Fibroblast of skin of right quadriceps (primary cell): ENCODE measurements at places on chromosomes 5 and 9.

- no peak for DNase-seq
Observed at GRCh38 chr9:111375817-111376564, 46.0 kb upstream of the OR2K2 start.

- no peak for DNase-seq
Observed at GRCh38 chr9:123450996-123451395, 95.0 kb downstream of the CRB2 start.

DNA sequence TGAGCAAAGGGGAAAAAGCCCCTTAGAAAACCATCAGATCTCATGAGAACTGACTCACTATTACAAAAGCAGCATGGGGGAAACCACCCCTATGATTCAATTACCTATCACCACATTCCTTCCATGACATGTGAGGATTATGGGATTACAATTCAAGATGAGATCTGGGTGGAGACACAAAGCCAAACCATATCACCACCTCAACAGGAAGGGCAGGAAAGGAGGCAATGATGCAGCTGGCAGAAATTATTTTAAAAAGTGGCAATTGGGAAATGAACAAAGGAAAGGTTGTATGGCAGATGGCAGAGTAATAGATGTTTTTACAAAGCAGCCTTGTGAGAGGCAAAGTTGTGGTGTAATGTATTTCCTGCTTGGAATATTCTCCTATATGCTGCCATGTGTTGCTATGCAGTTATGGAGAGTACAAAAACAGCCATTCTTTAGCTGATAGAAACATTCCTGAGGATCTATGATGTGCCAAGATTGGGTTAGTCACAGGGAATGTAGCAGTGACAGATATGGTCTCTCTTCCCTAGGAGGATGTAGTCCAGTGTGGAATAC, 138.8 kb downstream of the SMC2 start:
- DNase-seq: peak; percentile 74

DNA sequence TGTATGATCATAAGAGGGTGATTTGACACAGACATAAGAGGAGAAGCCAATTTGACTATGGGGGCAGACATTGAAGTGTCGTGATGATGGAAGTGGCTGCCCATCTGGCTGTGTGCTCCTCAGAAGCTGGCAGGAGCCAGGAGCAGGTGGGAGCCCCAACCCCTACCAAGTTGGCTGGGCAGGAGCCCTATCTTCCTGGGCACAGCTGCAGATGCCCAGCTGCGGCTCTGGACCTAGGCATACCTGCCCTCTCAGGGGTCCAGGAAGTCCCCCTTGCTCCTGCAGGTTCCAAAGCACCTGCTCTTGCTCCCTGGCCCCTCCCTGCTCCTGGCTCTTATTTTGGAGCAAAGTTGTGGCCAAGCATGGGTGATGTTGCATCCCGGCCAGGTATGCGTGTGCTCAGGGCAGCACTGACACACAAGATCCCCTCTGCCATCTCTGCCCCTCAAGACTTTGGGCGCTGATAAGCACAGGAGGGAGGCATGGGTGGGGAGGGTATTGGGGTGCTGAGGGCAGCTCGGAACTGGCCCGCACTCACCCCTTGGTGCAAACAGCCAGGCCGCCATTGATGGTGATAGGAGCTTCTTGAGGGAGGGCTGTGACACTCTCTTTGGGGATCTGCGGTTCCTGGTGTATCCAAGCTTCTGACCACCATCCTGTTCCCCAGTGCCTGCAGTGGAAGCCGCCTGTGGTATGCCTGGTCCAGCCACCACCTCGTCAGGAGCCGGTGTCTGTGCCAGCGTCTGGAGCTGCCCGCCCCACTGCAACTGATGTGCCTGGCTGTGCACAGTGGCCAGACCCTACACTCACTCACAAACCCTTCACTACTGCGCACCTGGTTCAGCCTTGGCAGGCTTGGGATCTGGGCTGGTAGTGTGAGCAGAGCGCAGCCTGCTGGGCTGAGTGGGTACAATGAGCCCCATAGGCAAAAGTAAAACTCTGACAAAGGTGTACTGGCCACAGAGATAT, 230.9 kb downstream of the CDH9 start:
- no peak for DNase-seq

DNA sequence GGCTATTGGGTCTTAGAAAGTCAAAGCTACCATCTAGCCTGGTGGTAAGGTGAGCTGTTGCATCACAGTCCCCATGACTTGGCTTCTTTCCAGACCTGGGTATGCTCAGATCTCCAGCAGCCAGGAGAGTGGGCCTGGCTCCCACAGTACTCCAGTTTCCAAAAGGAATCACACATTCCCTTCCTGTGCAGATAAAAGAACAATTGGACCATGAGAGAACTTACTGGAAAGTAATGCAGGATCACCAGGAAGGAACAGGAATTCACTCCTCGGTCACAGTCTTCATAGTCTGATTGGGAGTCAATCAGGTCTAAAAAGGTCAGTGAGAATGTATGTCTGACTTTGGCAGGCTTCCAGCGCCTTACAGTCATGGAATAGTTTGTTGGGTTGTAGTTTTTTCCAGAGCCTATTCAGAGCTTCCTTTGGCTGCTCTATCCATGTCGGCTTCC, 47.8 kb upstream of the CD180 start:
- peak; percentile 26 for DNase-seq

DNA sequence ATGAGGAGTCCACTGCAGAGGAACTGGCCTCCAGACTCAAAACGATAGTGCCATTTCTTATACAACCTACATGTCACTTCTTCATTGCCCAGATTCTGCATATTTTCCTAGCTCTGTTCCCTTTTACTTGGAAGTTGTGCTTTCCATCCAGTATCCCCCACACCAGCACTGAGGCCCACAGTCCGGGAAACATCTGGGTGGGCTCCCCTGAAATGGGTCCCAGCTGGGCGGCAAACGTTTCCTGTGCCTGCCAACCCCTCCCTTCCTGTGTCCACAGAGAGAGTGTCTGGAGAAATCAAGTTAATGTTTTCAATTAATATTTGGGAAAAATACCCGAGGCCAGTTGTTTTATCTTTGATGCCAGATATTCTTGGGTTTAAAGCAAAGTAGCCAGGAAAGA, 111.8 kb downstream of the COL23A1 start:
- DNase-seq: no peak

GRCh38 chr5:80193401-80193800, 62.4 kb downstream of the SERINC5 start:
- DNase-seq: no peak

DNA sequence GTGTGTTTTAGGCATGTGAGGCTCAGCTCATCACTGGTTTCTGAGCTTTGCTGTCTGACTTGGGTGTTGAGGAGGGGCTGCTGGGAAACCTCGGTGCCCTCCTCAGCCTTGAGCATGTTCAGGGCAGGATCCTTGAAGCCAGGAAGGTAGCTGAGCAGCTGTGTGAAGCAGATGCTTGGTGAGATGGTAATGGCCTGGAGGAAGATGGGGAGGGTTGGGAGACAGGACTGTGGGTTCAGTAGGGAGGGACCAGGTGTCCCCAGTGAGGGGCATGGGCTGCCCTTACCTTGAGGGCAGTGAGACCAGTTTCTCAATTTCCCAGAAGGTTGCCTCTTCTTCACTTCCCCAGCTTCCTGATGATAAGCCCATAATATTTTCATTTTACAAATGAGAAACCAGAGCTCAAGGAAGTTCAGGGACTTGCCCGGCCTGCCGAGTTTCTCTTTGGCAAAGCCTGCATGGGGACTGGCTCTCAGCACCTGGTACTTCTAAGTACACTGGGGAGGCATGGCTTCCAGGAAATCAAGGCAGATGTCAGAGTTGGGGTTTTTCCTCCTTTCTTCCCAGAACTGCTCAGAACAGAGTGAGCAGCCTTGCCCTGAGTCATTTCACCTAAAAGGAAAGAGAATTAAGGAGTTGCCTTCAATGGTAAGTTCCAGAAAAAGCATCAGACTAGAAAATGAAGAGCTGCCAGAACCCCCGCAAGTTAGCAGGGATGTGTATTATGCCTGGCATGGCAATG, 225.7 kb downstream of the MAST4 start:
- DNase-seq: no peak

DNA sequence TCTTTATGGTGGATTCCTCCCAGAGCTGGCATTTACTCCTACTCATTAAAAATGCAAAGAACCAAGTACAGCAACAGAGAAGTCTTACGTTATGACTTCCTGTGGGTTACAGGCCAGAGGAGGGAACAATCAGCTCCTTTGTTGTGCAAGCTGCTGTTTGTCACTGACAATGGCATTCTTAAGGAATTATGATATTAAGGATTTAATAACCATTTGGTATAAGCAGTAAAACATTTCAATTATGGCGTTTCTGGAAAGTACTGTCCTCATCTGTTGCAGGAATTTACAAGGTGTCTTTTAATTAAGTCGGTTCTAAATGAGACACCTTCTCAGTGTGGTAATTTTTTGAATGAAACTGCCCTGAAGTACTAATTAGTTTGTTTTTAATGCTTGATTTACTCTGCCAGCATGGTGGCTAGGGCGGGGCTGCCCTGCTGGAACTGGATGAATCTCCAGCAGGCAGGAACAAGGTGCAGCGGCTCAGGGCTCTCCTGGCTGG, 49.1 kb upstream of the VDAC1 start:
- no peak for DNase-seq

- no peak for DNase-seq
Observed at GRCh38 chr9:2567922-2568321, 53.7 kb upstream of the VLDLR start.

DNA sequence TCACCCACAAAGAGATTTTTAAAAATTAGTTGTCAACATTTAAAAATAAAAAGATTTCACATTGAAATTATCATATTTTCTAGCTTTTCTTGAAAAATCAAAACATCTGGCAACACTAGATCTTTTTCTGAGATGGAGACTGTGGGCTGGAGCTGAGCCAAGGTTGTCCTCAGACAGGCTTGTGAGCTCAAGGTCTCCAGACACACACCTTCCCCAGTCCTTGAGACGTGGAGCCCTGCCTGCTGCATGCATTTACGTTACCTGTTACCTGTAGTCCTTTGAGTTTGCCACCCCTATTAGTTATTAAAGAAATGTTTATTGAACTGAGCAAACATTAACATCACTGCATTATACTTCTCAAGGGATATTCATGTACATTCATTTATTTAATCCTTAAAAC, 87.5 kb upstream of the TLE1 start:
- DNase-seq: no peak

GRCh38 chr9:78879324-78880100, 582.6 kb downstream of the PSAT1 start:
- DNase-seq: peak; percentile 39

GRCh38 chr5:156991714-156992113, 28.7 kb upstream of the TIMD4 start:
- no peak for DNase-seq

DNA sequence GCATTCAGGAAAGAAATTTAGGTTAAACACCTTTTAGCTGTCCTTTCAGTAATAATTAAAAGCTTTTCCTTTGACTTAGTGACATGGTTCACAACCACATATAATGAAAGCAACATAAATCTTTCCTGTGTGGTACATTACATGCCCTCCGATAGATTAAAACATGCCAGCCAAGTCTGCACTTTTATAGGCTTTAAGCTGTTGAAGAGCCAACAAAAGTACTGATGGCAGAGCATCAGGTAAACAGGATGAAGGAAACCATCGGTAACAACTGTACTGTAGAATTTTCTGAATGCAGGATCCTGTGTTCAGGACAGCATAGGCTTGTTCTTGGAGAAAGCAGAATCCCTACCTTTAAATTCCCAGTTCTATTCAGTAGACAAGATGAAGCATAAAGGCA, 226.6 kb downstream of the MLLT3 start:
- no peak for DNase-seq

- no peak for DNase-seq
Observed at GRCh38 chr9:100959226-100959625, 69.3 kb upstream of the PLPPR1 start.

DNA sequence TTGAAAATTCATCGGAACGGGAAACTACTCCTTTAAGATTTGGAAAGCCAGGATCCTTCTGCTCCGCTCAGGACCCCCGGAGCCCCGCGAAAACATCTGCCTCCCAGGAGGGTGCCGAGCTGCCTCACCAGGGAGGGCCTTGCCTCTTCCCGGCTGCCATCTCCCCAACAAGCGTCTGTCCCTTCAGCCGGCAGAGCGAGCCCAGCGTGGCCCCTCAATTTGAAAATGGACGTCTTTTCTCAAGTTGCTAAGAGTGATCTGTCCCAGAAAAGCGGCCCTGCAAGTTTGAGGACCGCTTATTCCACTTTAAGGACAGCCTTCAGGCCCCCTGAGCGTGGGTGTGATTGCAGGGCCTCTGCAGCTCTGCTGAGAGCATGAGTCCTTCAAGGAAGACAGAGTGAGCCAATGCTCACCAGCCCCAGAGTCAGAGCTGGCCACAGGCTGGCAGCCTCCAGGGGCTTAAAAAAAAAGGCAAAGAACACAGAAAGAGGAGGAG, 101.3 kb downstream of the PHF2 start:
- no peak for DNase-seq

- peak; percentile 79 for DNase-seq
Observed at GRCh38 chr9:96122751-96123150, 179.2 kb downstream of the HSD17B3 start.

- DNase-seq: no peak
Observed at GRCh38 chr5:141570655-141571054, 48.1 kb downstream of the DIAPH1 start.

DNA sequence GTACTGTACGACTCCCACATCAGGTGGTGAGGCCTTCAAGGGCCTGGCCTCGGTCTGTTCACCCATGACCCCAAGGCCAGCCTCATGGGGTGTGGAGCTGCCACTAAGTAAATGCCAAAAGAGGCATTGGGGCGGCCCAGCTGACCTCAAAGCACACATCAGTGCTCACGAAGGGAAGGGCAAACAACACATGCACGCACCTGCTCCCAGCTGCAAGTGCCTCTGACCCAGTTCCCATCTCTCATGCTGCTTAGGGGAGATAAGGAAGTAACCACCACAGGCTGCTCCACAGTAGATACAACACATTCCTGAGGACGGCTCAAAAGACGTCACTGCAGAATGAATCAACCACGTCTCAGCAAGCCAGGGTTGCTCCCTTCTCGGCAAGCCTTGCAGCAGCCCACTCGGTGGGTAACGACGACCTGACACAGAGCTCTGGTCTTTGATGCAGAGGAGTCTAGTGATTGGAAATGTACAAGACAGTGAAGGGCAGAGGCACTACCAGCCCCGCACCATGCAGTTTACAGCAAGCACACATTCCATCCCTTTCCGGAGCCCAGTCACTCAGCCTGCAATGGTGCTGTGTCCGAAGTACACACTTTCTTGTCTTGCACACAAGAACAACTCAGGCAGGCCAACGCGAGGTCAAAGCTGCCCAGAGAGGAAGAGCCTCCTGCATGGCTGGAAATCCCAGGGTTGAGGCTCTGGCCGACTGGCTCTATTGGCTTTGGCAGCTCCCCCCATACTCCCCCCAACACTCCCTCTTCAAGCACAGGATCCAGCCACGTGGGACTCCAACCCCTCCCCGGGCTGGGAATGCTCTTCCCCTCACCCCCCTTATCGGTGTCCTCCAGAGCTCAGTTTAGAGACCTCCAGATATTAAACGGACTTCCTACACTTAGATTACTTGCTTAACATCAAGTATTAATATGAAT, 31.8 kb downstream of the FABP6 start:
- DNase-seq: peak; percentile 55
